ENCODE measurements at places on chromosomes 11 and 22. TPM values are rescaled to one million over a fixed set of nuclear protein-coding genes. Genes with fewer than 3 reads are reported as not detected.

POU2AF3 gene
- total RNA-seq = not detected

CNTF gene
- total RNA-seq = 0.42 TPM

STK33 gene
- total RNA-seq = 0.56 TPM

ADM gene
- total RNA-seq = 324 TPM

OR4B1 gene
- total RNA-seq = not detected

AP5B1 gene
- 9.4 TPM for total RNA-seq

SAA1 gene
- not detected for total RNA-seq

TEX54 gene
- total RNA-seq = not detected

PTPN5 gene
- not detected for total RNA-seq

OR2AG2 gene
- 0.14 TPM for total RNA-seq

GALR3 gene
- total RNA-seq = not detected

DNA sequence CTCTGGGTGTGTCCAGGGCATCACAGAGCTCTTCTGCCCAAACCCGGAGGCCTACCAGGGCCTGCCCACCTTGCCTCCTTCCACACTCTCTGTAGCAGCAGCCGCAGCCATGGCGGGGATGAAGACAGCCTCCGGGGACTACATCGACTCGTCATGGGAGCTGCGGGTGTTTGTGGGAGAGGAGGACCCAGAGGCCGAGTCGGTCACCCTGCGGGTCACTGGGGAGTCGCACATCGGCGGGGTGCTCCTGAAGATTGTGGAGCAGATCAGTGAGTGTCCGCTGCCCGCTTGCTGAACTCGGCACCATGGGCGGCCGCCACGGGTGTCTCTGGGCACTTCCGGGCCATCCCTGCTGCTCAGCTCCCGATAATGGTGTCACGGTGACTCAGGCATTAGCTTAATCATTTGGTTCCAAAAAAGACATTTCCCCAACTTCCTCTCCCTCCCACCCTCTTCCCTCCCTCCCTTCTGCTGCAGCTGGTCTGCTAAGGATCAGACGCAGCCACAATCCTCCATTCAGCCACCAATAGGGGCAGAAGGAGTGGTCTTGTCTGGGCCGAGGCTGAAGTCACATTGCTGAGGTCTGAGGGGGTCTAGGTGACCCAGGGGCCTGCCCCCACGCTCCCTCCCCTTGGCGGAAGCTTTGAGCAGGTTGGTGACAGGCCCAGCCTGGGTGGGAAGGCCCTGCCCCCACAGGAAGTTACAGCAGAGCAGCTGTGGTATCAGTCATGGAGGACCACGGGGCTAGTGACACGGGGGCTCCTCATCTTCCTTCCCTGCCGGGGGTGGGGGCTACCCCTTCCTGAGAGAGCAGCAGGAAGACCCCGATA lies 950 bp downstream of the FERMT3 start:
- peak overlapping the region; percentile 87 for H3K27ac ChIP-seq
- H3K27me3 ChIP-seq = peaks cover 2% of the 10 kb centered on the region
- peak; percentile 73 for DNase-seq
- H3K4me3 ChIP-seq = peak overlapping the region; percentile 34

GRCh38 chr11:77547863-77548551 lies 41.7 kb upstream of the AQP11 start:
- H3K27ac ChIP-seq = no peak overlapping the region
- H3K4me3 ChIP-seq = peak overlapping the region; percentile 30
- H3K27me3 ChIP-seq = no peaks in the 10 kb centered on the region
- H3K4me1 ChIP-seq = peaks cover 11% of the 10 kb centered on the region
- DNase-seq = peak; percentile 67
- no peaks in the 10 kb centered on the region for H3K36me3 ChIP-seq

DNA sequence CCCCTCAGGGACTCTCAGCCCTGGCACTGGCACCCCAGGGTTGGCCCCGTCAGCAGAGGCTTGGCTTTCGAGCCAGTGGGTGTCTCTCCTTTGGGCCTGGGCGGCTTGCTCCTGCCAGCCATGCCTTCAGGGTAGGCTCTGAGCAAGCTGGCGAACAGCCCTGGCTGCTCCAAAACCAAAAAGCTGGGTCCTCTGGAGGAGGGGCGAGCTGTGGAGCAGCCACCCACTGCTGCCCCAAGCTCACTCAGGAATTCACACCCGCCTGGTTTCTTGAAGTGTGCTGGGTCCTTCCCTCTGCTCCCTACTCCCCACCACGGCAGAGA lies 6.2 kb downstream of the YDJC start:
- H3K27ac ChIP-seq = no peak overlapping the region
- no peak overlapping the region for H3K4me3 ChIP-seq
- no peak for DNase-seq
- peaks cover 29% of the 10 kb centered on the region for H3K4me1 ChIP-seq

GRCh38 chr11:35009191-35009943 lies 92.9 kb downstream of the PDHX start:
- H3K27me3 ChIP-seq = no peaks in the 10 kb centered on the region
- H3K4me3 ChIP-seq = peak overlapping the region; percentile 1
- H3K36me3 ChIP-seq = no peaks in the 10 kb centered on the region
- DNase-seq = peak; percentile 70
- H3K27ac ChIP-seq = peak overlapping the region; percentile 64

GRCh38 chr22:21030621-21031544 lies 1.5 kb downstream of the SLC7A4 start:
- peaks cover 11% of the 10 kb centered on the region for H3K27me3 ChIP-seq
- no peak for DNase-seq
- peaks cover 12% of the 10 kb centered on the region for H3K4me1 ChIP-seq
- no peak overlapping the region for H3K4me3 ChIP-seq
- no peak overlapping the region for H3K27ac ChIP-seq
- no peaks in the 10 kb centered on the region for H3K36me3 ChIP-seq

GRCh38 chr11:4508886-4509285 lies 26.4 kb downstream of the OR52K1 start:
- no peaks in the 10 kb centered on the region for H3K4me1 ChIP-seq
- no peaks in the 10 kb centered on the region for H3K36me3 ChIP-seq
- DNase-seq = no peak
- no peaks in the 10 kb centered on the region for H3K27me3 ChIP-seq
- H3K27ac ChIP-seq = no peak overlapping the region

- peaks cover 45% of the 10 kb centered on the region for H3K27me3 ChIP-seq
- no peak overlapping the region for H3K4me3 ChIP-seq
- H3K27ac ChIP-seq = no peak overlapping the region
- no peaks in the 10 kb centered on the region for H3K36me3 ChIP-seq
- peaks cover 6% of the 10 kb centered on the region for H3K4me1 ChIP-seq
Measured at GRCh38 chr22:41975299-41976069, 6.2 kb downstream of the SEPTIN3 start.

GRCh38 chr11:63920126-63920938 lies 3.4 kb upstream of the RCOR2 start:
- H3K4me1 ChIP-seq = peaks cover 6% of the 10 kb centered on the region
- DNase-seq = no peak
- H3K27me3 ChIP-seq = peaks cover 9% of the 10 kb centered on the region
- H3K27ac ChIP-seq = no peak overlapping the region

GRCh38 chr11:67438158-67438902 lies 848 bp upstream of the PTPRCAP start:
- H3K4me1 ChIP-seq = peaks cover 10% of the 10 kb centered on the region
- DNase-seq = no peak
- no peaks in the 10 kb centered on the region for H3K36me3 ChIP-seq
- H3K27ac ChIP-seq = no peak overlapping the region
- no peak overlapping the region for H3K4me3 ChIP-seq
- peaks cover 9% of the 10 kb centered on the region for H3K27me3 ChIP-seq

DNA sequence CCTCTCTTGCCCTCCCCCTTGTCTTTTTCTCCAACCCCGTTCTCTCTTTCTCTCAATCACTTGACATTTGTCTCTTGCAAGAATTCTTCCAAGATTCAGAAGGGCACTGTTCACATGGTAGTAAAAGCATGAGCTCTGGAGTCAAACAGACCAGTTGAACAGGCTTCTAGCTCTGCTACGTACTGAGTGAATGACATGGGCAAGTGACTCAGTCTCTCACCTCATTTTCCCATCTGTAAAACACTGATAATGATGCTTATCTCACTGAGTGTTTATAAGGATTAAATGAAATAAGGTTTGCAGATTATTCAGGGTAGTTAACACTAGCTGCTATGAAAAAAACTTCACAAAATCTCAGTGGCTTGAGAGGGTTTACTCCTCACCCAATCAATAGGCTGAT lies 5.9 kb upstream of the IL10RA start:
- DNase-seq = no peak
- no peak overlapping the region for H3K27ac ChIP-seq
- peaks cover 44% of the 10 kb centered on the region for H3K27me3 ChIP-seq
- H3K4me3 ChIP-seq = no peak overlapping the region
- no peaks in the 10 kb centered on the region for H3K36me3 ChIP-seq
- peaks cover 5% of the 10 kb centered on the region for H3K4me1 ChIP-seq

- H3K27me3 ChIP-seq = peaks cover 15% of the 10 kb centered on the region
- H3K27ac ChIP-seq = no peak overlapping the region
- H3K4me3 ChIP-seq = no peak overlapping the region
- no peak for DNase-seq
Measured at GRCh38 chr11:17768547-17768946, 34.0 kb downstream of the KCNC1 start.

DNA sequence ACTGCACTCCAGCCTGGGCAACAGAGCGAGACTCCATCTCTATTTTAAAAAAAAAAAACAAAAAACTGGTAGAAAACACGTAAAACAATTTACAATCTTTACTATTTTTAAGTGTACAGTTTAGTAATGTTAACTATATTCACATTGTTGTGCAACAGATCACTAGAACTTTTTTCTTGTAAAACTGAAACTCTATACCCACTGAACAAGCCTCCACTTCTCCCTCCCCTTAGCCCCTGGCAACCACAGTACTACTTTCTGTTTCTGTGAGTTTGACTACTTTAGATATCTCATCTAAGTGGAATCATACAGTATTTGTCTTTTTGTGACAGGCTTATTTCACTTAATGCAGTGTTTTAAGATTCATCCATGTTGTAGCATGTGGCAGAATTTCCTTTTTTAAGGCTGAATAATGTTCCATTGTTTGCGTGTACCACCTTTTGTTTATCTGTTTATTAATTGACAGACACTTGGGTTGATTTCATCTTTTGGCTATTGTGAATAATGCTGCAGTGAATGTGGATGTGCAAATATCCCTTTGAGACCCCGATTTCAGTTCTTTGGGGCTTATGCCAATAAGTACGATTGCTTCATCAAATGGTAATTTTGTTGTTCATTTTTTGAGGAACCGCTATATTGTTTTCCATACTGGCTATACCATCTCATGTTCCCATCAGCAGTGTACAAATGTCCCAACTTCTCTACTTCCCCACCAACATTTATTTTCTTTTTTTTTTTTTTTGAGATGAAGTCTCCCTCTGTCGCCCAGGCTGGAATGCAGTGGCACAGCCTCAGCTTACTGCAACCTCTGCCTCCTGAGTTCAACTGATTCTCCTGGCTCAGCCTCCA lies 11.0 kb downstream of the DDB2 start:
- peaks cover under 1% of the 10 kb centered on the region for H3K4me1 ChIP-seq
- H3K4me3 ChIP-seq = no peak overlapping the region
- H3K27me3 ChIP-seq = no peaks in the 10 kb centered on the region
- no peak for DNase-seq

- no peaks in the 10 kb centered on the region for H3K36me3 ChIP-seq
- no peaks in the 10 kb centered on the region for H3K4me1 ChIP-seq
- no peak for DNase-seq
- no peak overlapping the region for H3K4me3 ChIP-seq
Measured at GRCh38 chr11:84247926-84248325, 961.8 kb upstream of the CCDC90B start.

GRCh38 chr11:95585069-95585751 lies 204.4 kb downstream of the FAM76B start:
- no peak overlapping the region for H3K4me3 ChIP-seq
- H3K4me1 ChIP-seq = peaks cover 28% of the 10 kb centered on the region
- no peaks in the 10 kb centered on the region for H3K36me3 ChIP-seq
- no peaks in the 10 kb centered on the region for H3K27me3 ChIP-seq
- peak; percentile 56 for DNase-seq

- H3K36me3 ChIP-seq = peaks cover 5% of the 10 kb centered on the region
- no peaks in the 10 kb centered on the region for H3K27me3 ChIP-seq
- H3K27ac ChIP-seq = no peak overlapping the region
Measured at GRCh38 chr11:79150966-79151365, 289.9 kb downstream of the TENM4 start.

GRCh38 chr11:118663902-118664301 lies 15.5 kb downstream of the TREH start:
- peaks cover 4% of the 10 kb centered on the region for H3K36me3 ChIP-seq
- no peak for DNase-seq
- no peak overlapping the region for H3K27ac ChIP-seq
- peaks cover 20% of the 10 kb centered on the region for H3K27me3 ChIP-seq

DNA sequence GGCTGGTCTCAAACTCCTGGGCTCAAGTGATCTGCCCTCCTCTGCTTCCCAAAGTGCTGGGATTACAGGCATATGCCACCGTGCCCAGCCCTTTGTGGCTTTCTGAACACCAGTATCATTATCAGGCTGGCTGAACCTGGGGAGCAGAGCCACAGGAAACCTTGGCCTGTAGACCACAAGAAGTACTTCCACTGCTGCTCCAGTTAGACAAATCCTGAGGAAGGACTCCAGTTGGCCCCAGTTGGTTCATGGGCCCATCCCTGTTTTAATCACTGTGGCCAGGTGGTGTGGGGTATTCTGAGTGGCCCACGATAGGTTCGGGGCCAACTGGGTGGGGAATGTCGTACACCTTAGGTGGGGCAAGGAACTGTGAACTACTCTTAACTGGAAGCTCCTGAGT lies 5.5 kb upstream of the DUSP18 start:
- H3K4me1 ChIP-seq = peaks cover 13% of the 10 kb centered on the region
- H3K27ac ChIP-seq = no peak overlapping the region
- DNase-seq = no peak
- H3K4me3 ChIP-seq = no peak overlapping the region
- no peaks in the 10 kb centered on the region for H3K36me3 ChIP-seq
- peaks cover 40% of the 10 kb centered on the region for H3K27me3 ChIP-seq

GRCh38 chr22:39177456-39177775 lies 24.9 kb upstream of the CBX7 start:
- H3K4me1 ChIP-seq = peaks cover 67% of the 10 kb centered on the region
- no peak for DNase-seq
- H3K27me3 ChIP-seq = no peaks in the 10 kb centered on the region
- H3K27ac ChIP-seq = peak overlapping the region; percentile 65
- no peak overlapping the region for H3K4me3 ChIP-seq

DNA sequence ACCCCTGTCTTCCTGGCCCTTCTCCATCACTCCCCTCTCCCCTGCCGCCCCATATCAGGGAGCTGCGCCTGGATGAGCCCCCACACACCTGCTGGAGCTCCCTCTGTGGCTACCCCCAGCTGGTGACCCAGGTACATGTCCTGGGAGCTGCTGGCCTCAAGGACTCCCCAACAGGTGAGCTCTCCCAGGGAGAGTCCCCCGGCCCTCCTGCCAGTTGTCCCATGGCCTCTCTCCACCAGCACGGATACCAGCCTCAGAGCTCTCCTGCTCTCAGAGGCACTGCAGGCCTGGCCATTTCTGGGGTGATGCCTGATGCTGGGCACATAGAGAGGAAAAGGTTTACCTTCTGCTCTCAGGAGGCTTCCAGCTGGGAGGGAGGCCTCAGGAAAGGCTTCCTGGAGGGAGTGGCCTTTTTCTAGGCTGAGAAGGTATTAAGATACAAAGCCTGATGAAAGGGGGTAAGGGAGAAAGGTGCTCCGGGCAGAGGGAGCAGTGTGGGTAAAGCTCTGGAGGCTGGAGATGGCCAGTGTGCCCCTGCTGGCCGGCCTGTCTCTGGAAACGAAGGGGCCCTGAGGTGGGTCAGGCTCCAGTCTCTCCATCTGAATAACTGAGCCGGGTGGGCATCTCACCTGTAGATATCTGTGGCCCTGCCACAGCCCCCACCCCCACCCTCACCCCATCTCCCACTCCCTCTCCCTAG lies 6.0 kb upstream of the MYO7A start:
- H3K27me3 ChIP-seq = peaks cover 2% of the 10 kb centered on the region
- no peaks in the 10 kb centered on the region for H3K4me1 ChIP-seq
- H3K36me3 ChIP-seq = peaks cover 8% of the 10 kb centered on the region
- no peak overlapping the region for H3K4me3 ChIP-seq
- DNase-seq = no peak
- H3K27ac ChIP-seq = no peak overlapping the region

Measured in HFFc6 (cell line).